ENCODE measurements at places on chromosomes 3 and 15. TPM values are rescaled to one million over a fixed set of nuclear protein-coding genes. Genes with fewer than 3 reads are reported as not detected.

Gene PLCD1
- total RNA-seq = 47.2 TPM

Gene HMCES
- total RNA-seq = 11.8 TPM

Gene GABRB3
- 1.5 TPM for total RNA-seq

Gene TMEM45A
- total RNA-seq = 26.4 TPM

Gene KNG1
- not detected for total RNA-seq

Gene DRD3
- not detected for total RNA-seq

Gene USP8
- total RNA-seq = 37.8 TPM

Gene FMN1
- 27.7 TPM for total RNA-seq

Gene ELL3
- 10.1 TPM for total RNA-seq

Gene IGF2BP2
- total RNA-seq = 26.2 TPM

Gene CYP1A2
- total RNA-seq = not detected

Gene WDR49
- 0.26 TPM for total RNA-seq

Gene CCR3
- total RNA-seq = 0.26 TPM

Gene DUOXA2
- not detected for total RNA-seq

Gene PPP1R14D
- not detected for total RNA-seq

Gene GPR62
- under 0.01 TPM for total RNA-seq

Gene ZPLD1
- 0.17 TPM for total RNA-seq

Gene IL17RD
- 2.1 TPM for total RNA-seq

Gene ESYT3
- total RNA-seq = 0.51 TPM

Gene GOLGA8J
- not detected for total RNA-seq

Gene IL20RB
- total RNA-seq = 0.51 TPM

Gene RPP25
- 0.50 TPM for total RNA-seq

Gene ATP13A5
- total RNA-seq = not detected

Gene DUOX2
- not detected for total RNA-seq

Gene TNFSF10
- 4.3 TPM for total RNA-seq

Gene RPLP1
- 74.7 TPM for total RNA-seq

Gene ROPN1B
- total RNA-seq = not detected

Gene TNFAIP8L3
- 10.7 TPM for total RNA-seq

Gene STRIT1
- total RNA-seq = not detected

Gene GNAT1
- total RNA-seq = not detected

Gene FEZF2
- total RNA-seq = not detected

Gene EPHB3
- 3.9 TPM for total RNA-seq

Gene NEDD4
- 29.0 TPM for total RNA-seq

Gene TRIM71
- total RNA-seq = under 0.01 TPM
